NT2/D1 (cell line): ENCODE measurements at places on chromosomes 16 and 17.

DNA sequence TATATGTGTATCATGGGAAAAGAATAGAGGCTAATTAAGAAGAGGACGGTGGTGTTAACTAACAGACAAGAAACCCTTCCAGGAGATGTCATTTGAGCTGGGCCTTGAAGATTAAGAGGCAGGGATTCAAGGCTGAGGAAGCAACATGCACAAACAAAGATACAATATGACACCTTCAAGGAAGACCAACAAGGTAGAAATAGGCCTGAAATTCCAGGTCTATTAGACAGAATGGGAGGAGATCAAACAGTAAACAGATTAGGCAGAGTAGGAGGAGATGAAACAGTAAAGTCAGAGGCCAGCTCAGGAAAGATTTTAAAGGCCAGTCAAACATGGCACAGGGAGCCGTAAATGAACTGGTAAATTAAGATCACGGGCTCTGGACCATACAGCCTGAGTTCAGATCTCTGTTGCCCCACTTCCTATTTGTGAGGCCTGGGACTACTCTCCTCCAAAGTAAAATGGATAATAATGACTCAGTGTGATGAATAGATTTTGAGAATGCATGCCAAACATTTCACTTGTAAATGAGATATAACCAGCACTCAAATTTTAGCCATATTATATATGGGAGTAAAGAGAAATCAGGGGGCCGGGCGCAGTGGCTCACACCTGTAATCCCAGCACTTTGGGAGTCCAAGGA, 38.9 kb downstream of the USP31 start:
- no peak for DNase-seq

- DNase-seq, result peak; percentile 39
Measured at GRCh38 chr16:48432136-48432535, 46.9 kb upstream of the SIAH1 start.

DNA sequence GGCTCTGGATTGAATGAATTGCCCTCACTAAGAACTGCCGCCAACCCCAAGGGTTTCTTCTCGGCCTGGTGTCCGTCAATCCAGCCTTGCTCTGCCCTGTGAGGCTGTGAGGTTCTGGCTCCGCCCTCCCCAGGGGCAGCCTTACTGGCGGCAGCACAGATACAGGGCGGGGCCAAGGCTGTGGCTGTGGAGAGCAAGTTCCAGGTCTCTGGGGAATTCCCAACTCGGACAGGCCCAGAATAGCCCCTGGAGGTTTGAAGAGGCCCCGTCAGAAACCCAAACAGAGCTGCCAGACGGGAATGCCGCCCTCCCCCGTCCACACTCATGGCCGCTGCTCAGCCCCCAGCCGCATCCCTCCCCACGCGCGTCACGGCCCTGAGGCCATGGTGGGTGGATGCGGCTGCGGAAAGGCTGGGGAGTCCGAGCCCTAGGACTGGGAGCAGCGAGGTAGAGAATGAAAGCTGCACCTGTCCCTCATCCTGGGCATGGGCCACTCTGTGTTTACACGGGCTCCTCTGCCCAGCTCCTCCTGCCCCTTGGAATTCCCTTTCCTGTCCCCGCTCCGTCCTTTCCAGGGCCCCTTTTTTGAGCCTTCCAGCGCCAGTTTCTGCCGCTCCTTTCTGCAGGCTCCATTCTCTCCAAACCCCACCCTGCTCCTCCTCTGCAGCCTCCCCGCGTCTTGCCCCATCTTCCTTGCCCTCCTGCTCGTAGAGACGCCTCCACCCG, 660 bp upstream of the PRRT2 start:
- peak; percentile 97 for DNase-seq

DNA sequence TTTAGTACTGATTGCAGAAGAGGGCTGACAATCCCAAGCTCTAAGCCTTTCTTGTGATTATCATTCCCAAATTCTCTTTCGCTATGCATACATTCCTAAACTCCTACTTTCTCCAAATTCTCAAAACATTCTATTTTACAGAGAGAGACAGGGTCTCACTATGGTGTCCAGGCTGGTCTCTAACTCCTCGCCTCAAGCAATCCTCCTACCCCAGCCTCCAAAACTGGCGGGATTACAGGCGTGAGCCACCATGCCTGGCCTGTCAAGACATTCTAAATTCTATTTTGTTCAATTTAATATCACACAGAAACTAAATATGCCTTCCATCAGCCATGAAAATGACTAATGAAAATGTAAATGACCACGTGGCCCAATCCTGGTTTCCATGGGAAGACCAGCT, 39.8 kb downstream of the ANKRD11 start:
- no peak for DNase-seq

GRCh38 chr17:28227316-28228108, 91.5 kb upstream of the TMEM97 start:
- peak; percentile 93 for DNase-seq

DNA sequence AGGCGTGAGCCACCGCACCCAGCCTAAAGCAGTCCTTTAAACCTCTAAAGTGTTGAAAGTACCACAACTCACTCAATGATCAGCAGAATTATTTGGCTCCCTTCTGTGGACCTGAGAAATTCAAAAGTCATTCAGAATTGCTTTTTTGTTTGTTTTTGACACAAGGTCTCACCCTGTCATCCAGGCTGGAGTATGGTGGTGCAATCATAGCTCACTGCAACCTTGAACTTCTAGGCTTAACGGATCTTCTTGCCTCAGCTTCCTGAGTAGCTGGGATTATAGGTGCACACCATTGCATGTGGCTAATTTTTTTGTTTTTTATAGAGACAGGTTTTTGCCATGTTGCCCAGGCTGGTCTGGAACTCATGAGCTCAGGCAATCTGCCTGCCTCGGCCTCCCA, 44.3 kb downstream of the TRAF4 start:
- no peak for DNase-seq

GRCh38 chr17:48486557-48486956, 44.3 kb downstream of the HOXB1 start:
- no peak for DNase-seq

DNA sequence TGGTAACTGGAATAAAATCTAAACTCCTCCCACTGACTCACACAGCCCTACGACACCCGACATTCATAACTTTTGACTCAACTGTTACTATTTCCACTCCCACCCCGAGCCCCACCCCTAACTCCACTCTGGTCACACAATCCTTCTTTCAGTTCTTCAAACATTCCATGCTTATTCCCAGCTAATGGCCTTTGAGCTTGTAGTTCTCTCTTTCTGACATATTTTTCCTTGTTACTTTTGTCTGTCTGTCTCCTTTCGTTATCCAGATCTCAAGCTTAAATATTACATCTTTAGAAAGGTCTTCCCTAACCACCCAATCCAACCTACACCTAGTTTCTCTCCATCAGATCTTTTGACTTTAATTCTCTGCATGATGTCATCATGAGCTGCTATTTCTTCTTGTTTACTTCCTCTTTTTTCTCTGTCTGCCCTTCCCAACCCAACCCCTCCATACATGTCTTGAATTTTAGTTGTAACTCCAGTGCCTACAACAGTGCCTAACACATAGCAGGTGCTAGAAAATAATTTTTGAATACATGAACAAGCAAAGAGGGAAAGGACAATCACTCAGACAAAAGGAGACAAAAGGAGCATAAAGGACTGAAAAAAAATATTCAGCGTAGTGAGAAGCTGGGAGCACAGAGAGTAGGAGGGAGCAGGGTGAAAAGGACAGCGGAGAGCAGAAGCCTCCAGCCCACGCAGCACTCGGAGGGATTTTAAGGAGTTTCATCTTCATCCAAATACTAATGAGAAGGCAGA, 65.2 kb upstream of the SMIM36 start:
- no peak for DNase-seq

GRCh38 chr17:39360537-39360936, 40.9 kb downstream of the FBXL20 start:
- DNase-seq, result no peak

DNA sequence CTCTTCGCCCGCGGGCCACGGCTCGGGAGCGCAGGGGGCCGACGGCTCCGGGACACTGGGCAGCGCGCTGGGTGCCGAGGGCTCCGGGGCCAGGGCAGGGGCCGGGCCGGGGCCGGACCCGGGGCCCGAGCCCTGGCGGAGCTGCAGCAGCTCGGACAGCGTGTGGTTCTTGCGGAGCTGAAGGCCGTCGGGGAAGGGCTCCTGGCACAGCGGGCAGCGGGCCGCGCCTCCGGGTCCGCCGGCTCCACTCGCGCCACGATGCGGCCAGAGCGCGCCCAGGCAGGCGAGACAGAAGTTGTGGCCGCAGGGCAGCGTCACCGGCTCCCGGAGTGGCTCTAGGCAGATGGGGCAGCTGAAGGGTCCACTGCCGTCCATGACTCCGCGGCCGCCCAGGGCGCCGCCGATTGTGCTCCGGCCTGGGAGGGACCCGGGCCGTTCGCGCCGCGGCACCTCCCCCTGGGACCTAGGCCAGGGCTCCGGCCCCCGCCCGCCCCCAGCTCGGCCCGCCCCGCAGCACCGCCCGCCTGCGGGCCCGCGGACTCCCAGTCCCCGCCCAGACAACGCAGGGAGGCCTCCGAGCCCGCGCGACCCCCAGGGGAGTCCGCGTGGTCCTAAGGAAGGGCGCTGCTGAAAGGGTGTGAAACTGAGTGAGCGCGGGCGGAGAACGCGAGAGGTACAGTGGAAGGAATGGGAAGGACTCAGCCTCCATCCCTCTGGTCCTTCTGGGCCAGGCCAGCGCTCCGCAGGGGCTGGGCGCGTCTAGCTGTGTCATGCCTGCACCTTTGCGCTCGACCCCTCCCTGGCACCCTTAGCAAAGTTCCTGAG, at the start of gene TRIM47:
Gene TRIM47, minus strand, starts transcription at position 408 of the 825 bp plus-strand sequence. Its CDS starts 33 bp downstream, at position 375.
- DNase-seq, result no peak

DNA sequence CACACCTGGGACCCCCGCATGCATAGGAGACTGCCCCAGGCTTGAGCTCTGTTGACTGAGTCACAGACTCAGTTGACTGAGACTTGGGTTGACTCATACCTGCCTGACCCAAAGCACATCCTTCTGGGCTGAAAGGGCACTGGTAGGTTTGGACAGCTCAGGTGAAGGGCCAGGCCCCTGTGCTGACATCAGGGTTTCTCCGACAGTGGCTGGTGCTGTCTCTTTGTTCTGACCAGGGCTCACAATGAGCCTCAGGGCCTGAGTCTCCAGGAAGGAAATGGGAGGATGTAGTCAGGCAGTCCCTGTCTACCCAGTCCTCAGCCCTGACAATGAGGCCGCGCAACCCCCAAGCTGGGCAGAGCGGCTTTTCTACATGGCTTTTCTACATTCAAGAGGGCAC, 6.5 kb downstream of the SPNS2 start:
- DNase-seq, result no peak
